ENCODE measurements at places on chromosomes 2 and 18. TPM values are rescaled to one million over a fixed set of nuclear protein-coding genes. Genes with fewer than 3 reads are reported as not detected.

Gene RGPD8
- 16.1 TPM for total RNA-seq

Gene SIX3
- not detected for total RNA-seq

Gene TAF4B
- total RNA-seq: 8.1 TPM

Gene SP140
- not detected for total RNA-seq

All from sigmoid colon (tissue), 7 donors.